Stimulated activated CD8-positive, alpha-beta memory T cell treated with anti-CD3 and anti-CD28 coated beads, Interleukin-15, amount 100 ng/mL, for 24 hours (primary cell): ENCODE measurements at places on chromosomes 5 and 9.

DNA sequence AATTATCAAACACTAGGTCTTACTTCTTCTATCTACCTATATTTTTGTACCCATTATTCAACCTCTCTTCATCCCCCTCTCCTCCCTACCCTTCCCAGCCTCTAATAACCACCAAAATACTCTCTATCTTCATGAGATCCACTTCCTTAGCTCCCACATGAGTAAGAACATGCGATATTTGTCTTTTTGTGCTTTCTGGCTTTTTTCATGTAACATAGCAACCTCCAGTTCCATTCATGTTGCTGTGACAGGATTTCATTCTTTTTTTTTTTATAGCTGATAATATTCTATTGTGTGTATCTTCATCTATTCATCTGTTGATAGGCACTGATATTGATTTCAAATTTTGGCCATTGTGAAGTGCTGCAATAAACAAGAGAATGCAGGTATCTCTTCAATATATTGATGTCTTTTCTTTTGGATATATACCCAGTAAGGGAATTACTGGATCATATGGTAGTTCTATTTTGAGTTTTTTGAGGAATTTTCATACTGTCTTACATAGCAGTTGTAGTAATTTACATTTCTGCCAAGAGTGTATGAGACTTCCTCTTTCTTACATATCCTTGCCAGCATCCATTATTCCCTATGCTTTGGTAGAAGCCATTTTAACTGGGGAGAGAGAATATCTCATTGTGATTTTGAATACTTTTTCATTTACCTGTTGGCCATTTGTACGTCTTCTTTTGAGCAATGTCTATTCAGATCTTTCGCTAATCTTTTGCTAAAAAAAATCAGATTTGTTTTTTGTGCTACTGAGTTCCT, 156.8 kb downstream of the DCP2 start:
- DNase-seq: no peak

GRCh38 chr9:108761655-108762347, 94.0 kb downstream of the ACTL7B start:
- DNase-seq: peak; percentile 1

- DNase-seq: no peak
These were observed 8.3 kb downstream of the ITGA2 start for GRCh38 chr5:52997424-52997823.

GRCh38 chr9:131334629-131335367, 45.3 kb downstream of the PLPP7 start:
- no peak for DNase-seq

DNA sequence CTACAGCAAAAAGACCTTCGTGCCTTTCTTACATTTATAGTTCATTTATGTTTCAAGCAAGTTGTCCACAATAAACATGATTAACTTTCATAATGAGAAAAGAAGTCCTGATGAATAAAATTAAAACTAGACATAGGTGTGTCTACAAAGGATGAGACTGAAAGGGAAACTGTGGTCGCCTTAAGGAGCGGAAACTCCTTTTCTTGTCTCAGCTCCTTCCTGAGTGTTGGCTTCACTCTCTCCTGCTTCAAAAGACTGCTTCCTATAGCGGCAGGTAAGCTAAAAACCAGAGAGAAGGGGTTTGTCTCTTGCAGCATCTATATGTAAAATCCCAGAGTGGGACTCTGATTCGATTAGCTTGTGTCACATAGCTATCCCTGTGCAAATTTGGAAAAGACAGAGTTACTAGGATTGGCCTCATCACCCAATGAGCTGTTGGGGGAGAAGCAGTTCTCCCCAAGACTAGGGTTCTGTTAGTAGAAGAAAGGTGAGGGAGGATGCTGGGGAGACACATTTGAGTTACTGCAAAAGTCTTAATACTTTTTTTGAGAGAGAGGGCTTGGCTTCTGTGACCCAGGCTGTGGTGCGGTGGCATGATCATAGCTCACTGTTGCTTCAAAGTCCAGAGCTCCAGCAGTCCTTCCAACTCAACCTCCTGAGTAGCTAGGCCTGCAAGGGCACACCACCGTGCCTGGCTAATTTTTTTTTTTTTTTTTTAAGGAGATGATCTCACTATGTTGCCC, 16.8 kb upstream of the CTSL start:
- DNase-seq: no peak

- DNase-seq: no peak
These were observed 430.6 kb upstream of the DAP start for GRCh38 chr5:11191673-11192072.

- DNase-seq: no peak
These were observed 1.0 kb downstream of the TRIP13 start for GRCh38 chr5:893711-894110.

DNA sequence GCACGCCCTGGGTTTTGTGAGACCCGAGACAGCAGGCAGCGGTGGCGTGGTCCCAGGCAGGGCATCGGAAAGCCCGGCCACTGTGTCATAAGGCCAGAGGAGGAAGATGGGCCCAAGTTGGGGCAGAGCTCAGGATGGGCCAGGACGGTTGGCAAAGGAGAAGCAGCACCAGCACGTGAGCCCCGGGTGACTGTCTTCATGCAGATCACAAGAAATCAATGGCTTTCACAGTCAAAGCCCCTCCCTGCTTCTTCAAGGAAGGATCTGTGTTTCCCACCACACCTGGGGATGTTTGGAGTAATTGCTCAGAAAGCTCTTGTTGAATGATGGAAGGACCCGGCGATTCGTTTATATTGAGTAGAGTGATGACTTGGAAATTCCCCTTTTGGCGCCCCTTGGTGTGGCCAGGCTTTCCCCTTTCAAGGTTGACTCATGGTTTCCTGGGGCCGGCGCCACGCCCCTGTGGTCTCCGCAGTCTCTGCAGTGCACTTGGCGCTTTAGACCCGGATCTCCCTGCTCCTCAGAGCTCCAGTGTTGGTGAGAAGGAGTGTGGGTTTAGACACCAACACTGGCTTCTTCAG, 52.1 kb downstream of the IL31RA start:
- peak; percentile 32 for DNase-seq

DNA sequence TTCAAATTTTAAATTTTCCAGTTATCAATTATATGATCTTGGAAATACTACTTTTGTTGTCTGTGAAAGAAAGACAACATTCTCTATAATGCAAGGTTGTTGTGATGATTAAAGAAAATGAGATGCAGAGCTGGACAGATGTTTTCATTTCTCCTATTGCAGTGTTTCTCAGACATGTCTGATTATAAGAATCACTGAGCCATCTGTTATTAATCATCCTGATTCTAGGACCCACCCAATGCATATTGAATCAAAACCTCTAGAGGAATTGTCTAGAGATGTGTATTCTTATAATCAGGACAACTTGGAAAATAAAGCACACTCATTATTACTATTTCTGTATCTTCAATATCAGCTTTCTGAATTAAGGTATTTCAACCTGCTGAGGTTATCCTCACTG, 121.1 kb upstream of the ASTN2 start:
- no peak for DNase-seq

DNA sequence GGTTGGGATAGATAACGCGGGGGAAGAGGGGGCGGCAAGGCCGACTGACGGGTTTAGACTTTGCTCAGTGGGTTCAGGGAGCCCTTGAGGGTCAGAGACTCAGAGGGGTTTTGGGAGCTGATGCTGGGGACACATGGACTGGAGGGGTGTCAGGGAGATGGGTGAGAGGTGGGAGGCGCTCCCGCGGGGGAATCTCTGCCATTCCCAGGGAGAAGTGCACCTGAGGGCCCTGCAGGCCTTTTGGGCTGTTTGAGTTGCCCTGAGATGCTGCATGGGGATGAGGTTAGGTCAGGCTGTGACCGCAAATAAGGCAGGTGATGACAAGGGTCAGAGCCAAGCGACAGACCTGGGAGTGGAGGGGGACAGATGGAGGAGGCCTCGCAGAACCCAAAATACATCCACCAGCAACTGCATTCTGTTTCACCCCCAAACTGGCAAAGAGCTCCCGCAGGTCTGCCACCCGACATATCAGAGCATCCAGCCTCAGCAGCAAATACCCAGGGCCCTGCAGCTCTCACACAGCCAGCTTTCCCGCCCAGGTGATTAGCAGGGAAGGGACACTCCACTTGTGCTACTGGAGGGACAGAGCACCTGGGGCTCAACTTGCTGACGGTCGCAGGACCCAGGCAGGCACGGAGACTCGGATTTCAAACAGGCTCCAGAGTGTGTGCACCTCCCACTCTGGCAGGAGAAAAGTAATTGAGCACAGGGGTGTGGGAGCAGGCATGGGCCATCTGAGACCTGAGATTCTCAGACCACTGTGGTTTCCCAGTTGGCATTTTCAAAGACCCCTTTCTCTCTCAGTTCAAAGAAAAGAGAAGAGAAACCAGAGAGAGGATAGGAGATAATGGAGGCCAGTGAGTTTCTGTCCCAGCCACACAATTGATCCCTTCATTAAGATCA, 26.4 kb downstream of the TMOD1 start:
- no peak for DNase-seq

GRCh38 chr9:12554636-12555035, 138.5 kb upstream of the TYRP1 start:
- DNase-seq: no peak

- no peak for DNase-seq
These were observed 323.5 kb upstream of the SLC24A2 start for GRCh38 chr9:20112205-20112783.

GRCh38 chr5:43420241-43420640, 8.1 kb upstream of the CCL28 start:
- DNase-seq: no peak

GRCh38 chr5:157948738-157949410, 89.9 kb upstream of the CLINT1 start:
- DNase-seq: peak; percentile 38

- DNase-seq: no peak
These were observed 514.1 kb upstream of the MEF2C start for GRCh38 chr5:89397096-89397495.

GRCh38 chr9:119968836-119969707, 599.8 kb upstream of the BRINP1 start:
- peak; percentile 6 for DNase-seq

DNA sequence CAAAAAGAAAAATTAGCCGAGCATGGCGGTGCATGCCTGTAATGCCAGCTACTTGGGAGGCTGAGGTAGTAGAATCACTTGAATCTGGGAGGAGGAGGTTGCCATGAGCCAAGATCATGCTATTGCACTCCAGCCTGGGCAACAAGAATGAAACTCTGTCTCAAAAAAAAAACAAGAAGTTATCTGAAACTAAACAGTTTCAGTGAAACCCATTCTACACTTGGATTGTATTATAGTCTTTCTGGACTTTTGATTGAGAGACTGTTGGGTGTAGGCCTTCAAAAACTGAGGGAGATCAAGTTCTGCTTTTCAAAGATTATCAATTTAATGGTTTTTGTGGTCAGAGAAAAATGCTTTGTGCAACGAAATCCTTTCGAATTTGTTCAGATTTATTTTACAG, 34.6 kb upstream of the SPINK5 start:
- DNase-seq: no peak

DNA sequence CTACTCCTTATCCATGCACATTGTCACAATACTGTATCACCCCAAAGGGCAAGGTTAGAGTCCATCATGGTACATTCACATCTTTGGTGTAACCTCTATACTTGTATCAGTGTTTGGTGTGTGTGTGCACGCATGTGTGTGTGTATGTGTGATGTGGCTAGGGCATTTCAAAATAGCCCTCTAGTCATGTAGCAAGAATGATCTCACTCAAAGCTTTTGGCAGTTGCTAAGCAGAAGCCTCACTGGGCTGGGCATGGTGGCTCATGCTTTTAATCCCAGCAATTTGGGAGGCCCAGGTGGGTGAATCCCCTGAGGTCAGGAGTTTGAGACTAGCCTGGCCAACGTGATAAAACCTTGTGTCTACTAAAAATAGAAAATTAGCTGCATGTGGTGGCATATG, 245.3 kb downstream of the ADGRV1 start:
- no peak for DNase-seq

DNA sequence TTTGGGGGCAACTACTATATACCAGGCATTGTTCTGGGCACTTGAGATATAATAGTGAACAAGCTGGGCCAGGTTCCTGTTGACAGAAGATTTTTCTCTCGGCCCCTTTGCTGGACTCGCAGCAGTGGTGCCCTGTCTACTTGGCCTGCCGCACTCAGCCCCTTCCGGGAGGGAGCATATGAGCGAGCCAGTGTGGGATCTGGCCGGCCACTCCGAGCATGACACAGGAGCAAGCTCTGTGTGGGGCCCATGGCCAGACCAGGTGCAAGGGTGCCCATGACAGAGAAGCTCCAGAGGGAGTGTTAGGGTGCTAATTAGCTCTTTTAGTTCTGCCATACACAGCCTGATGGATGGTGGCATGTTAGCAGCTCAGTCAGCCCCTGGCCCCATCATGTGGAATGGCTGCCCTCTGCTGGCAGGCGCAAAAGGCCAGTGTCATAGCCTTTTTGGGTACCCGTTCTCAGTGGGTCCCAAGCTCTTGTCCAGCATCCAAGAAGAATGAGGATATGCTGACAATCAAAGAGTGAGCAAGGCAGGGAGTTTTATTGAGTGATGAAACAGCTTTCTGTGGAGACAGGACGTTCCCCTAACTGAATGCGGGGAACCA, 9.3 kb upstream of the KIF4B start:
- no peak for DNase-seq

DNA sequence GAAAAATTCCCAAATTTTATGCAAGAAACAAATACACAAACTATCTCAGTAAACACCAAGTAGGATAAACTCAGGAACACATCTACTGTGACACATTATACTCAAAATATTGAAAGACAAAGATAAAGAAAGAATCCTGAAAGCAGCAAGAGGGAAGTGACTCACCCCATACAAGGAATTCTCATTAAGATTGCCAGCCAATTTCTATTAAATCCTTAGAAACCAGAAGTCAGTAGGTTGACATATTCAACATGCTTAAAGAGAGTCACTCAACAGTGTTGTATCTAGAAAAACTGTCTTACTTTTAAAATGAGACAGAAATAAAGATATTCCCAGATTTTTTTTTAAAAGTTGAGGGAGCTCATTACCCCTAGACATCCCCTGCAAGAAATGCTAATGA, 15.5 kb downstream of the SPATA31E1 start:
- no peak for DNase-seq

- DNase-seq: no peak
These were observed 373.4 kb downstream of the GADD45G start for GRCh38 chr9:89978185-89978584.

- DNase-seq: no peak
These were observed 252.5 kb downstream of the TRIM32 start for GRCh38 chr9:116939614-116940013.
